ENCODE measurements at places on chromosomes 5 and 9.

- DNase-seq: no peak
Measured at GRCh38 chr9:14136646-14137370, 177.1 kb downstream of the NFIB start.

DNA sequence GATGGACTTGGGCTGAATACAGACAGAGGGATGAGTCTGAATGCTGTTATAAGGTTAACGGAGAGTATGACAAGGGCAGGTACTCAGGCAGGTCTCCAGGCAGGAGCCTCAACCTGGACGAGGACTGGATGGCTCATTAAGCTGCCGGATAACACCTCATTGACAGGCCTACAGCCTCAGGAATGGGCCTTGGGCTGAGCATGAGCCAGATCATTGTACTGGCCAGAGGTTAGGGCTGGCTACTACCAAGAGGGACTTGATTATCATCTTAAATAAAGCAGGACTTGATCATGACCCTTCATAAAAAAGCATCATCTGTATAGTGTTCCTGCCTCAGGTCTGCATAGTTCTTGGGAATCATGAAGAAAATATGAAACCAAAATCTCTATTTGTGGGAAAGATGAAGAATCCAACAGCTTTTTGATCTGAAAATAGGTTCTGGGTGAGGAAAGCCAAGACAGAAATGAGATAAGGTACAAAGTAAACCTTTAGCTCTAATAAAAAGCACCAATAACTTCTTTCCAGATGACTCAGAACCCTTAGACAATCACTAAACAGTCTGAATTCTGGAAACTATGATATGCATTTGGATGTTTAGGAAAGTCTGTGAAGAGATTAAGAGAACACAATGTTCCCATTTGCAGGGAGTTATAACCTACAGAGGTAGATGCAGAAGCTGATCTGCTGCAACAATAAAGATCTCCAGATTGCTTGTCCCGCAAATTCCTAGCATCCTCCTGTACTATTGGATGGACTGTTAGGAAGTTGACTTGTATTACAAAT lies 343.1 kb downstream of the CTNND2 start:
- DNase-seq: no peak

GRCh38 chr5:16768184-16768583 lies 151.4 kb upstream of the RETREG1 start:
- DNase-seq: no peak

DNA sequence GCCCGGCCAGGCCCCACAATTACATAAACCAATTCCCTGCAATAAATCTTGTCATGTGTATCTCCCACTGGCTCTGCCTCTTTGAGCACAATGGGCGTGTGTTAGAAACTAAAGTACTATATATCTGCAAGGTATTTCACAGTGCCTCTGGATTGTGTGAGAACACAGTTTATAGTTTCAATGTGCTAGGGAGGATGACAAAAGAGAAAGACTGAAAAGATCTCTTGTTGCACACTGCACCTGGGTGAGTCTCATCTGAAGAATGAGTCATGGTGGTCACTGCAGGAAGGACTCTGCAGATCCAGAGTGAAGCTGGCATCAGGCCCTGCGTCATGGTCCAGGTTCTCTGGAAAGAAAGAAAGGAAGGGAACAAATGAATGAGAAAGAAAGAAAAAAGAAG lies 20.7 kb upstream of the CTSV start:
- no peak for DNase-seq

DNA sequence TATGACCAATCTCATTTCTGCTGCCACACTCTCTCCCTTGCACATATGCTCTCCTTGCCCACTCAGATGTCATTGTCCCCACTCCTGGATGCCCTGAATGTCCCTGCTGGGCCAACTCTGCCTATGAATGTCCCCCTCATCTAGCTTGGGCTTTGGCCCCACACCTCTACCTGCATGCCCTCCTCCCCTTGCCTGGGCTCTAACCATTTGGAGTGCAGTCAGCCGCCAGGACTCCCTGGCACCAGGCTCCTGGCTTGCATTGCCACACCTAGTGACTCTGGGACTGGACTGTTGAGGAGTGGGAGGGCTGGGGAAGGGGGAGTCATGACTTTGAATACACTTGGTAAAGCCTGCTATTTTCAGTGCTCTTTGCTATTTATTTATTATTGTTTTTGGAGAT lies 41.6 kb upstream of the POMT1 start:
- DNase-seq: no peak

GRCh38 chr5:79575996-79576395 lies 36.2 kb upstream of the TENT2 start:
- DNase-seq: no peak

- no peak for DNase-seq
Measured at GRCh38 chr9:29806937-29807618, 2233.8 kb upstream of the C9orf72 start.

GRCh38 chr9:108544866-108545265 lies 310.9 kb downstream of the ACTL7B start:
- DNase-seq: no peak

DNA sequence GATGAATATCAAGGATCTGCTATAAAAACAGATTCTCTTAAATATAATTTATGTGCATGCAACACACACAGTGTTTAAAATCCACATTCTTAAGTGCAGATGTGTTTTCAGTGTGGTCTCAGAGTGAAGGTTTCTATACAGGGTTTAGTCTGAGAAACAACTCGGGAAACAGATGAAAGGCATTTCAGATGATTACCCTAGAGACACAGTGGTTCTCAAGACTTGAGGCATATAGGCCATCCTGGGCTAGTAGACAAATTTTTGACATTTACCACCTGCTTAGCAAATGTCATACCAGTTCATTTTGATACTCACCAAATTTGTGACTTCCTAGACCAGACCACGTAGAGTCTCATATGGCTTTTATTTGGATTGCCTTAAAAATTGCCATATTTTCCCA lies 216.5 kb downstream of the ARL15 start:
- no peak for DNase-seq

GRCh38 chr5:142830241-142831008 lies 60.2 kb downstream of the ARHGAP26 start:
- no peak for DNase-seq

DNA sequence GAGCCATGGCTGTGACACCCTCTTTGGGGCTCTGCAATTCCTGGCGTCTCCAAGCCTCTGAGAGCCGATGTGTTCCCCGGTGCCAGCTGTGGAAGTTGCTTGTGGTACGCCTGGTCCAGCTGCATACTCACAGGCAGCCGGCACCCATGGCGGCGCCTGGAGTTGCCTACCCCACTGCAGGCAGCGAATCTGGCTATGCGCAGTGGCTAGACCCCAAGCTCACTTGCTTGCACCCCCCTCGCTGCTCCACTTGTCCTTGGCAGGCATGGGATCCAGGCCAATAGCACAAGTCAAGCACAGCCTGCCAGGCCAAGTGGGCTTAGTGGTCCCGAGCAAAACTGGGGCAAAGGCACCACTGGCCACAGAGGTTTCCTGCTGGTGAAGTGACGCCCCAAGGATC lies 24.7 kb upstream of the GABRA6 start:
- no peak for DNase-seq

- no peak for DNase-seq
Measured at GRCh38 chr5:90855296-90856010, 296.9 kb downstream of the ADGRV1 start.

- DNase-seq: no peak
Measured at GRCh38 chr9:134604834-134605233, 36.8 kb upstream of the COL5A1 start.

Measured in NB4 (cell line).